ENCODE measurements at places on chromosomes 11 and 22. TPM values are rescaled to one million over a fixed set of nuclear protein-coding genes. Genes with fewer than 3 reads are reported as not detected.

DNA sequence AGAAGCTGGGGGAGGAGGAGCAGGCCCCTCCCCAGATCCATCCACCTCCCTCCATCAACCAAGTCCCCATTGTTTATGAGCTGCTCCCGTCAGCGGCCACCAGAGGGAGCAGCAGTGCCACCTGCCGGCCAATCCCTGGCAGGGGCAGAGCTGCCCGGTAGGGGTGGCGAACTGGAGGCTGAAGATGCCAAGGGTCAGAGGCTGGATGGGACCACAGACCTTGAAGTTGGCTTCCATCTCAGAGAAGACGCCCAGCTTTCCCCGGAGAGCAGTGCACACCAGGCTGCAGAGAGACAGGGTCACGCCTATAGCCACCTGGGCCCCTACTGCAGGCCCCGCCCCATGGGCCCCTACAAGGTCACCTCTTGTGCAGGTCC is 3.6 kb downstream of the FIBP start:
- no peak overlapping the region for H3K27ac ChIP-seq
- DNase-seq: peak; percentile 75
- peaks cover 14% of the 10 kb centered on the region for H3K36me3 ChIP-seq
- H3K4me1 ChIP-seq: peaks cover 18% of the 10 kb centered on the region

DNA sequence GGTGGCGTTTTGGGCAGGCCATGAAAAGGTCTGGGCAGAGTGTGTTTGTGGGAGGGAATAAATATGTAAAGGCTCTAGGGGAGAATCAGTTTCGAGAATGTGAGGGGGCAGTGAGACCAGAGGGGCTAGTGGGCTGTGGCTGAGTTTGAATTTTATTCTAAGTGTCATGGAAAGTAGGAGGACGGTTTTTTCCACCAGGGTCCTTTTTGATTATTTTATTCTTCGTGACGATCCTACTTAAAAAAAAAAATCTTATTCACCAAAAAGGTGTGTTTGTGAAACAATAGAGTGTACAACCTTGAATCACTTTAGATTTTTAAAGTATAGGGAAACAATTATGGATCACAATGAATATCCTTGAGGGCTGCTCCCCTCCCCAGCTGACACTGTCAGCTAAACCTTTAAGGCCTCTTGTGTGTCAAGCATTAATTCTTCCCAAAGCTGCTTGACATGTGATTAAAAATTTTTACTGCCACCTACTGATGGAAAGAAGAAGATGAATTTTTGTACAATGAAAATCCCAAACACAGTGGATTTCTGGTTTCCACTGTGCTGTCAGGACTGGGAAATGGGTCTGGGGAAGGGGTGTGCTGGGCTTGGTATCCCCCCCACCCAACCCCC is 107.5 kb upstream of the OR4B1 start:
- H3K27me3 ChIP-seq: no peaks in the 10 kb centered on the region
- no peak overlapping the region for H3K4me3 ChIP-seq
- H3K36me3 ChIP-seq: no peaks in the 10 kb centered on the region
- peaks cover 35% of the 10 kb centered on the region for H3K4me1 ChIP-seq

The ANAPC15 gene
- 38.7 TPM for total RNA-seq

The CHRNA10 gene
- 0.51 TPM for total RNA-seq

All from GM23248 (cell line).